ENCODE measurements at places on chromosomes 5 and 9.

GRCh38 chr5:96629774-96630173 lies 32.4 kb upstream of the CAST start:
- DNase-seq: no peak

- DNase-seq: no peak
Measured at GRCh38 chr9:14352503-14352902, 38.6 kb upstream of the NFIB start.

GRCh38 chr9:116288658-116289057 lies 135.1 kb downstream of the PAPPA start:
- DNase-seq: no peak

- no peak for DNase-seq
Measured at GRCh38 chr9:21560281-21560745, 78.2 kb upstream of the IFNE start.

DNA sequence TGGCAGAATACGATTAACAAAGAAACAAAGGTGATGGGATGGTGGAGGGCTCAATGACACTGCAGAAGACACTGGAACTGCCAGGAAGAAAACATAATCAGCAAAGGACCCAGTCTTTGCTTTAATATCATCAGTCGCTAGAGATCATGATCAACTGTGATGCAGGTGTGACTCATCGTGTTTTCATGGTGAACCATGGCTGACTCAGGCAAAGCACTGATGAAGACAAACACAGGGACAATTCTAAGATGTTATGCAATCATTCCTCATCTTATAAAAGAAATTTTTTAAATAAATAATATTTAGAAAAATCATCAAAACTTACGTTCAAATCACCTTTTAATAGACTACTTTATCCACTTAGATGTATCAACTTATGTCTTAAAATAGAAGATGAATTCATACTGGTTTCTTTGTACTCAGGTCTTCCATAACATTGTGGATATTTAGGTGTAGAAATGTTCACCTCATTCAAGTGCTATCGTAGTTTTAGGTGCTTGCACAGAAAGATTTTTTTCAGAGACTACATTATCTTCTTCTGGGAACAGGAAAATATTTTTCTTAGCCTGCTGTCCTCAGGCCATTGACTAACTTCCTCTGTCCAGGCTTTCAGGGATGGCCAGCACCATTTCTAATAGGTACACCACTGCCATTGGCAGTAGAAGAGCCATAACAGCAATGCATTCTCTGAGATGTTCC lies 673.4 kb upstream of the MEF2C start:
- no peak for DNase-seq

DNA sequence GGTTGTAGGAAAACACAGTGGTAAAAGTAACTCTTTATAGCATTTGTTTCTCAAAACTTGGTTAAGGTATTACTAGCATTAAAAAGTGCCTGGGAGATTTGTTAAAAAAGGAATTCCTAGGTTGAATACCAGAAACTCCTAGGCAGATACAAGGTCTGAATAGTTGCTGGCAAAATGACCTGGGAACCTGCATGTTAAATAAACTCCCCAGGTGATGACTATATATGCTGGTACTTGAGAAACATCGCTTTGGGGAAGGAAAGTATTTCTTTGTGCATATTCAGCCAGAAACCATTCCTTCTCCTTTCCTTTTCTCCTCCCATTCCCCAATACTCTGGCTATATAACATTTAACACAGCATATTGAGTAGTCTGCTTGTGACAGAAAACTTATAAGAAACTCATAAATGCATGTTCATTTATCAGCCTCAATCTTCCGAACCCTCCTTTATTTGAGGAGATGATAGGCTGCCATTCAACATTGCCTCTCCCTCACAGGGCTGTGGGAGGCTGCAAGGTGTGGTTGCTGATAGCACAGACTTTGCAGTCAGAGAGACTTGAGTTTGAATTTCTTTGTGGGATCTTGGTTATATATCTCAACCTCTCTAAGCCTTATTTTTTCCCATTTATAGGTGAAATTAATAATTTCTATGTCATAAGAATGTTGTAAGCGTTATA lies 28.7 kb downstream of the PCSK1 start:
- DNase-seq: no peak

DNA sequence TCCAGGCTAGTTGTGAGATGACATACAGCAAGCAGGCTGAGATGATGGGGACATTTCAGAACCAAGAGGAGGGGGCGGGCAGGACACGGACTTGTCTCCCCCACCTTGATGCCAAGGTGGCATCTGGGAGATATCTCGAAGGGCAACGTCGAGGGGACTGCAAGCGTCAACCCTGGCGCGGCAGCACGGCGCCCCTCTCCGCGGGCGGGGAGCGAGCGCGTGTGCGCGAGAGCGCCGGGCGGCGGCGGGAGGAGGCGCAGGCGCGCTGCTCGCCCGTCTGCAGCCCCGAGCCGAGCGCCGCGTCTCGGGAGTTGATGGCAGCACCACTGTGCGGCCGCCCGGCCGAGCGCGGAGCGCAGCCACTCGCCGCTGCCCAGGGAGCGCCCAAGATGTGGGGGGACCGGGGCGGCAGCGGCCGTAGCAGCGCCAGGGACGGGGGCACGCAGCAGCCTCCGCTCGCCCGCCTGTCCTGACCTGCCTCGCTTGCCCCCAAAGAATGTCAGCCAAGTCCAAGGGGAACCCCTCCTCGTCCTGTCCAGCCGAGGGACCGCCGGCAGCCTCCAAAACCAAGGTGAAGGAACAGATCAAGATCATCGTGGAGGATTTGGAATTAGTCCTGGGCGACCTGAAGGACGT lies at the start of gene PRR16:
Gene PRR16 (plus strand): TSS at position 310 of the 636 bp plus-strand sequence.
- no peak for DNase-seq

DNA sequence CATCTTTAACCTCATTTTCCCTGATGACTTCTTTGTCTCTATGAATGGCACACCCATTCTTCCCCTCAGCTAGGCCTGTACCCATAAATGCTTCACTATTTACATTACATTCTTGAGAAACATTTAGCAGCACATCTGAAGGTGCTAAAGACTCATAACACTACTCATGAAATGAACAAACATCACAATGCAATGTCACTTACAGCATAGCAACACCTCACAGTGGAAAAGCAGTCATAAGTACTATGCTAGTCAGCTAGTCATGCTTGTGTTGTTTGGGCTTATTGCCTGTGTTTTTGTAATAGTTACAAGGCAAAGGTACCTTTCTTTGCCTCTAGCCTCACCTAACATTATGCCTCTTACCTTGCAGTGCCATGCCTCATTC lies 228.9 kb downstream of the KIAA0825 start:
- no peak for DNase-seq

DNA sequence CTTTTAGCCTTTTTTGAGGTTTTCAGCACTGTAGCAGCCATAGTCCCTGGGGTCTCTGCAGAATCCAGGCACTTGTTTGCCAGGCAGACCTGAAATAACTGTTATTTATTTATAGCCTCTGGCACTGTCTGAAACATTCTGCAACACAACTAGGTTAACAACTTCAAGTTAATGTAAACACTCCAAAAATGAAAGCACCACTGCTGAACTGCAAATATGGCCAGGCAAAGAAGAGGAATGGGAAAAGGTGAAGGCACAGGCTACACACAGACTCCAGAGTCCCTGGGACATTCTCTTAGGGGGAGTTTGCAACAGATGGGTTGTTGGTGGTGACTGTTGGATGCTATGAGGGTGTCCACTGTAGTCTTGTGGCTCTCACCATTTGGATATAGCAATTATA lies 369.0 kb downstream of the MAT2B start:
- DNase-seq: no peak

DNA sequence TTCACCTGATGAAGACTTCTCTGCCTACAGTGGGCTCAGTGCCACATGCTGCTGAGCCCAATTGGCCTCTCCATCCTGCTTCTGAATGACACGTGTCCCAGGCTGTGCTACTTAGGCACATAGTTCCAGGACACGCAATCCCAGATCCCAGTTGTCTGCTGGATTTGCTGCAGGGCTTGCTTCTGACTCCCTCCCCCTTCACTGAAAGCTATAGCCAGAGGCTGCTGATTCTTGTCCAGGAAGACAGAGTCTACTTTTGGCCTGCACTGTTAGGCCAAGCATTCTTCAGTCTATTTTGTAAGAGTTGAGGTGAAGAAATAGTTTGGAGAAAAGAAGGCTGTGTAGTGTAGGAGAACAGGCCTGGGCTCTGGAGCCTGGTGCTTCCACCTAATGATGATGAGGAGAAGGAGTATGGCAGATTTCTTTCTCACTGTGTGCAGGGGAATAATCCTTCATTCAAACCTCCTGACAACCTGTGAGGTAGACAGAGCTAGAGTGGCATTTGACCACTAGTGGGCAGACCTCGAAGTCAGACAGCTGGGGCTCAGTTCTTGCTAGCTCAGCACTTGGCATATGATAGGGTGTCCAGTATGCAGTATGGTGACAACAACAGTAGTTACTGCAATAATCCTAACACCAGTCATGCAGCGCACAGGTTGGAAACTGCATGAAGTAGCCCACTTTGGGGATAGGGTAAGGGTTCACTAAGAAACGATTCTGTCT lies 19.5 kb upstream of the ASPN start:
- no peak for DNase-seq
